ENCODE measurements at places on chromosomes 7 and 10. TPM values are rescaled to one million over a fixed set of nuclear protein-coding genes. Genes with fewer than 3 reads are reported as not detected.

GRCh38 chr7:66352071-66352470 lies 146.9 kb downstream of the TPST1 start:
- H3K27ac ChIP-seq: no peak overlapping the region
- H3K27me3 ChIP-seq: no peaks in the 10 kb centered on the region
- no peaks in the 10 kb centered on the region for H3K36me3 ChIP-seq
- peaks cover 18% of the 10 kb centered on the region for H3K4me1 ChIP-seq
- no peak overlapping the region for H3K4me3 ChIP-seq

The SSBP1 gene
- 19.2 TPM for total RNA-seq

The ZNF467 gene
- 42.3 TPM for total RNA-seq

GRCh38 chr7:143320620-143321019 lies 4.7 kb downstream of the CLCN1 start:
- H3K27me3 ChIP-seq: no peaks in the 10 kb centered on the region
- H3K36me3 ChIP-seq: no peaks in the 10 kb centered on the region
- H3K4me1 ChIP-seq: no peaks in the 10 kb centered on the region
- DNase-seq: no peak

The CYP26C1 gene
- not detected for total RNA-seq

DNA sequence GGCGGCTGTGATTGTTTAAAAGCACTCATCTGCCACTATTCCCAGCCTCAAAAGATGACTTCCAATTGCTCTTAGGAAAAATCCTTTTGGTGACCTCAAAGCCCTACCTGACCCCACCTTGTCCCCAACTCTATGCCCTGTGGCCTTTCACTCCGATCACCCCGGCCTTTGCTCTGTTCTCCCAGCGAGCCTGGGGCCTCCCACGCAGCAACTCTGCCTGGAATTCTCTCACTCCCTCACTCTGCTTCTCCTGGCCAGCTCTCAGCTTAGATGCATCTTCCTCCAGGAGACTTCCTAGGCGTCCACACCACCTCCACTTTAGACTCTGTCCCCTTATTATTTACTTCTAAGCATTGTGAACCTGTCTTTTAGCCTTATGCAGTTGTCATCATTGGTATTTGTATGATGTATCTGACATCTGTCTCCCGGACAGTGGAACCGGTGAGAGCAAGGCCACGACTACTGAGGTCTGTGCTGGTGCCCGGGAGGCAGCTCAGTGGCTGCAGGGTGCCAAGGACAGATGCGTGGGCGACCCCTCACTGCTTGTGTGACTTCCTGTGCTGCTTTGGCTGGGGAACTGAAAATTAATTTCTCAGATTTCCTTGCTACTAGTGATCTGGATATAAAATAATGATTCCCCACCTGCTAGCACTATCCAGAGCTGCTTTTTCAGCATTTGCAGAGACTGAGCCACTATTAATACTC lies 63.0 kb downstream of the PIP4K2A start:
- H3K4me3 ChIP-seq: no peak overlapping the region
- no peak for DNase-seq
- no peak overlapping the region for H3K27ac ChIP-seq
- H3K36me3 ChIP-seq: no peaks in the 10 kb centered on the region
- H3K4me1 ChIP-seq: peaks cover 33% of the 10 kb centered on the region

- H3K36me3 ChIP-seq: no peaks in the 10 kb centered on the region
- H3K27me3 ChIP-seq: no peaks in the 10 kb centered on the region
- H3K4me3 ChIP-seq: no peak overlapping the region
- DNase-seq: no peak
These were observed 28.8 kb downstream of the PAX2 start for GRCh38 chr10:100774223-100774622.
